Posterior cingulate gyrus (tissue), 11 donors: ENCODE measurements at places on chromosomes 1 and 21.
A peak's percentile ranks its signal among the peaks of the same experiment; 100 is the strongest.

- no peak for DNase-seq
These were observed 948 bp downstream of the SEMA4A start for GRCh38 chr1:156154317-156154749.

DNA sequence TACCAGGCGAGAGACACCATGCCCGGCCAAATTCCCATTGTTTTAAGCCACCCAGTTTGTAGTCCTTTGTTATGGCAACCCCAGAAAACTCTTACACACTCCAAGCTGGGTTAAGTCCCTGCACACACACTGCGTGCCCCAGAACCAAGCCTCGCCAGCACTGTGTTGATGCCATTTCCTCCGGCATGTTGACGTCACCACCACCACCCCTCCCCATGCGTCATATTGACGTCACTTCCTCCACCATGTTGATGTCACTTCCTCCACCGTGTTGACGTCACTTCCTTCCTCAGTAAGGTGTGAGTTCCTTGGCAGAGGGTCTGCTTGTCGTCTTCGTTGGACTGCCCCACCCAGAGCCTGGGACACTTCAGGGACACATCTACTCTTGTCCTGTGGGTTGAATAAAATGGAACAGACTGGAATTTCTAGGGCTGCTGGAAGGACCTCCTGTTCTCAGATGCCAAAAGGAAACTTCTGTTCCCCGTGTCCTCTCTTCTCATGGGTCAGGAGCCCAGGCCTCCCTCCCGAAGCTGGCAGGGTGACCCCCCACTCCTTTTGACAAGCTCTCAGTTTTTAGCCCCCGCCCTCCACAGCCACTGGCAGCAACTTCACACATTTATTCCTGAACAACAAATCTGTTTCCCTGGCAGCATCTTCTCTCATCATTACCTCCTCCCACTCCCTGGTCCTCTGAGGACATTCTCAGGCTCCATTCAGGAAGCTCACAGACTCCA lies 643.3 kb downstream of the NPHP4 start:
- DNase-seq, result no peak

GRCh38 chr1:111503585-111504060 lies at the start of the genes ADORA3 and TMIGD3:
Gene ADORA3, minus strand, starts transcription at chr1:111503633. Its CDS starts 279 bp downstream, at chr1:111503354.
Gene TMIGD3, minus strand, starts transcription at chr1:111503633. Its CDS starts 279 bp downstream, at chr1:111503354.
- no peak for DNase-seq

DNA sequence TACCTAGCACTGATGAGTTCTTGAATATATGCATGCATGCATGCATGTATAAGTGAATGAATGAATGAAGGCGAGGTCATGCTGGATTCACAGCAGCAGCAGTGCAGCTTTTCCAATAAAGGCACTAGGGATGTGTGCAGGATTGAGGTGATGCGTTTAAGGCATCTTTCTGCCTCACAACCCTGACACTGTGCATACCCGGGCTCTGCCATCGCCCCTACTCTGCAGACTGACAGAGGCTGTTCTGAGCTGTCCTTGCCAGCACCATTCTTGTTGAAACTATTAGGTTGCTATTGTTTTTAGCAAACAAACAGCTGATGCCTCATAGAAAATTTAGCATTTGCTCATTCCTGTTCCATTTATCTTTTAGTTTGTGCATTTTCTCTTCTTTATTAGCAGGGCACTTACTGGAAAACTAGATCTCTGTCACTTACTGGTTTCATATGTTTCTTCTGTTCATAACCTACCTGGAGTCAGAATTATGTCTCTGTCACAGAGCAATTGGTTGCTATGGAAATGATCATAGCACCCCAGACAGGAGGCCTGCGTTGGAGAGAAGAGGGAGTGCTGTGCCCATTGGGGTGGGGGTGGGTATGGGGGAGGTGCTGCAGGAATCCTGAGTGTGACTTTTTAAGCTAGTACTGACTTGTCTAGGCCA lies 79.0 kb downstream of the CD58 start:
- DNase-seq, result no peak

GRCh38 chr21:46206163-46207005 lies 22.1 kb upstream of the SPATC1L start:
- DNase-seq, result peak; percentile 67
